ENCODE measurements at places on chromosomes 1 and 21. TPM values are rescaled to one million over a fixed set of nuclear protein-coding genes. Genes with fewer than 3 reads are reported as not detected.

DNA sequence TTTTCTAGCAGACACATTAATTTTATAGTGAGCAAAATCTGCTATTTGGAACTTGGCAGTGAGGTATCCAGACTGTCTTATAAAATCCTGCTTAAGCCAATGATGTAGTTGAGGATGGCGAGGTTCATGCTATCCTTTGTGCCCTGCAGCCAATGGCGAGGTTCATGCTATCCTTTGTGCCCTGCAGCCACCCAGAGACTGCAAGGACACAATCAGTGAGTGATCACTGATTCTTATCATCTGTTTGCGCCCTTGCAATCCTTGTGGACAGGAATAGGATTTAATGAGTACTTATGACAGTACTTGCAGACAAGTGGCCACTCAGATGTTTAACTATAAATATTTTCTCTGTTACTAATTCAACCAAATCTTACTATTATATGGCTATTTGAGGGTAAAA, 112.6 kb downstream of the EIF4G3 start:
- DNase-seq: no peak

- no peak for DNase-seq
Measured at GRCh38 chr21:42850866-42851391, 28.4 kb downstream of the WDR4 start.

- no peak for DNase-seq
Measured at GRCh38 chr1:202562444-202563060, 147.7 kb downstream of the SYT2 start.

- DNase-seq: no peak
Measured at GRCh38 chr1:22903113-22903512, 69.6 kb downstream of the LACTBL1 start.

GRCh38 chr1:233959971-233960370, 55.5 kb downstream of the SLC35F3 start:
- DNase-seq: no peak

GRCh38 chr21:15397258-15397657, 332.5 kb upstream of the NRIP1 start:
- DNase-seq: no peak

- no peak for DNase-seq
Measured at GRCh38 chr1:3627515-3628253, 2.9 kb downstream of the TPRG1L start.

DNA sequence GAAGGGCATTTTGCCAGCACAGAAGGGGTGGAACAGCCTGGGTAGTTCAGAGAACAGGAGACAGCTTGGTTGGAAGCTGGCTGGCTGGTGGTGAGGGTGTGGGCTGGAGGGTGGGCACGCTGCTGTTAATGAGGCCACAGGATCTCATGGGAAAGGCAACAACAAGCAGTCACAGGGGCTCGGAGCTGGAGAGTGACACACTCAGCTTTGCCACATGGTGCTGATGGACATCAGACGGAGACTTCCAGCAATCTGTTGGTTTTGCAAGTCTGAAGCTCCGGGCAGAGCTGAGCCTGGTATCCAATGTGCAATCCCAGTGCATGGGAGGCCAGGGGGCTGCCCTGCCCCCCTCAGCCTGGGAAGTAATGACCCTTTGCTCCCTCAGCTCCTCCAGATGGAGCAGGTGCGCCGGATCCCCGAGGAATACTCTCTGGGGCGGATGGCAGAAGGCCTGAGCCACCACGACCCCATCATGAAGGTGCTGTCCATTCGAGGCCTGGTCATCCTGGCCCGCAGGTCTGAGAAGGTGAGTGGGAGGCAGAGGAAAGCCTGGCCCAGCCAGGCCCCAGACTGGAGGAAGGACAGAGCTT, 15.6 kb upstream of the TTC4 start:
- no peak for DNase-seq

DNA sequence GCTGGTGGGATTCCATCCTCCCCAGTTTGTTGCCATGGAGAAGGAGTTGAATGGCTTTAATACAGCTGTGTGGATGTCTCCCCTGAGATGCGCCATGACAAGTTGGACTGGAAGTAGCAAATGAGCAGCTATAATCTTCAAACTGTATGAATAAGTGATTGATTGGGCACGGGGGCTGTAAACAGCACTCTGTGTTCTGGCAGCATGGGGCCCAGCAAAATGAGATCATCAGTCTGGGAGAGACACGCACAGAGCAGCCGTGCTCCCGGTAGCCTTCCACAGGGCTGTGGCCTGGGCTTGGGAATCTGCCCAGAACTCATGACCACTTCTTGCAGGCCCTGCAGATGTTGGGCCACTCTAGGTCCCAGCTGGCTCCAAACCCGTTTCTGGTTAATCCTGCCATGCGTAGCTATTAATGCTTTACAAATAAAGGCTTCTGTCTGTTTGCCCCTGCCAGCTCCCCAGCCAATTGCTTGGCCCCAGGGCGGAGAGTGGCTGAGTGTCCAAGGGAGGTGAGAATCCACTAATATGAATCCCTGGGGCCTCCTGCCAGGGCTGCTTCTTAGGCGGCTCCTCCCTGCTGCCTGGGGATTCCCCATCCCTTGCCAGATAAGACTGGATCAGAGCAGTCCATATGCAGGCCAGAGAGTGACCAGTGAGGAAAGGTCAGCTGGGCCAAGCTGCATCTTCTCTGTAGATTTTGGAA, 642.9 kb downstream of the AJAP1 start:
- DNase-seq: peak; percentile 7

DNA sequence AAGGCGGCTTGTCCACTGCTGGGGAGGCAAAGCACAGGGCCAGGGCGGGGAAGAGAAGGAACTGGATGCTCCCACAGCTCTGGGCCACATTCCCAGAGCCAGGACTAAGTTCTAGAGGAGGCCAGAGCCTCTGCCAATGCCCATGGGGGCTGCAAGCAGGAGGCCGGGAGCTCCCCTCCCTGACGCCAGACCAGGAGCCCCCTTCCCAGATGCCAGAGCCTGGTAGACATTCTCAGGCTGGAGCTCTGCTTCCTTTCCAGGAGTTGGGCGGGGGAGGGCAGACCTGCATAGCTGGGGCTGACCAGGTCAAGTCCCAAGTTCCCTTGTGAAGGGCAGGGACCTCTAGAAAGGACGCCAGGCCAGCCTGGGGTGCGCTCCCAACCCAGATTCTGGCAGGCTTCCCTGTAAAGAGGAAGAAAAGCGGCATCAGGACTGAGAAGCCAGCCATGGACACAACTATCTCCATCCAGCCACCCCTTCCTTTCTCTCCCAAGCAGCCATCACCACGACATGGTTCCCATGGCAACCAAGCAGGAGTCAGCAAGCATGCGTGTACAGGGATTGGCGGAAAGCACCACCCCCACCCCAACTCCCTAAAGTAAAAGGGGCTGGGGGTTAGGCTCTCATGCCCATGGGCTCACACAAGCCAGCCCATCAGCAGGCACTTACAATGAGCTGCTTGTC, 13.4 kb downstream of the KIF21B start:
- no peak for DNase-seq

GRCh38 chr1:177620636-177621190, 349.1 kb downstream of the SEC16B start:
- DNase-seq: no peak

The IRF6 gene
- total RNA-seq: 132 TPM

The CHIA gene
- total RNA-seq: not detected

The FCRL5 gene
- 4.5 TPM for total RNA-seq

The CLCA1 gene
- 970 TPM for total RNA-seq

The DMRTA2 gene
- 0.18 TPM for total RNA-seq

The FMO2 gene
- total RNA-seq: 0.76 TPM

The PPIAL4G gene
- total RNA-seq: not detected

The OR10K1 gene
- not detected for total RNA-seq

The KRTAP20-2 gene
- not detected for total RNA-seq

The CRYAA gene
- total RNA-seq: not detected

The ELAPOR1 gene
- 96.7 TPM for total RNA-seq
